Stimulated activated CD4-positive, alpha-beta T cell treated with anti-CD3 and anti-CD28 coated beads, Interleukin-12 subunit alpha, Interleukin-12 subunit beta, amount 100 ng/mL, for 48 hours (primary cell): ENCODE measurements at places on chromosomes 4 and X.

DNA sequence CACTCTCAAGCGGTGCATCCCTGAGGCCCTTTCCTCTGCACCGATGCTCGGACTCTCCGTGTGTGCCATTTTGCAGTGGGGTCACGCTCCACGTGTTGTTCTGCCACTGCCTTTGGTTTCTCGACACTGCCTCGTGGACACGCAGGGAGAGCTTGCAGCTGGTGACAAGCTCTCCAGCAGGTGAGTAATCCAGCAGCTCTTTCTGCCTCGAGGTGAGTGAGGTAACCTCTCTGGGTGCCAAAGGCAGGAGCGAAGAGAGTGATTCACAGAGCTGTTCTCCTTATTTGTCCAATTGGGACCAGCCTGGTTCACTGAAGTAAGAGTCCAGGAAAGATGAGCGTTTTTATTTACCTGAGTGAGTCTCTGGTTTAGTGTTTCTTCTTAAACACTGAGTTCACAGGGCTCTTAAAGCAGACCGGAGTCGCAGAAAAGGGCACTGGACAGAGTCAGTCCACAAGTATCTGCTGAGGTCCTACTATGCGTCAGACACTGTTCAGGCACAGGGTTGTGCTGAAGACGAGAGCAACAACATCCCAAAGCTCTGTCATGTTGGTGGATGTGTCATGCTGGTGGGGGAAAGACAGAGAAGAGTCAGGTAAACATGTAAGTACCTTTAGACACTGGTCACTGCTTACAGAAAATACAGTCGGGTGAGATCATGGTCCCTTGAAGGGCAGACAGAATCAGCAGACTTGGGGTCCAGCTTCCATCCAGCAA lies 61.8 kb downstream of the FHDC1 start:
- DNase-seq: no peak

- no peak for DNase-seq
Observed at GRCh38 chrX:43644124-43644701, 11.9 kb upstream of the MAOA start.

DNA sequence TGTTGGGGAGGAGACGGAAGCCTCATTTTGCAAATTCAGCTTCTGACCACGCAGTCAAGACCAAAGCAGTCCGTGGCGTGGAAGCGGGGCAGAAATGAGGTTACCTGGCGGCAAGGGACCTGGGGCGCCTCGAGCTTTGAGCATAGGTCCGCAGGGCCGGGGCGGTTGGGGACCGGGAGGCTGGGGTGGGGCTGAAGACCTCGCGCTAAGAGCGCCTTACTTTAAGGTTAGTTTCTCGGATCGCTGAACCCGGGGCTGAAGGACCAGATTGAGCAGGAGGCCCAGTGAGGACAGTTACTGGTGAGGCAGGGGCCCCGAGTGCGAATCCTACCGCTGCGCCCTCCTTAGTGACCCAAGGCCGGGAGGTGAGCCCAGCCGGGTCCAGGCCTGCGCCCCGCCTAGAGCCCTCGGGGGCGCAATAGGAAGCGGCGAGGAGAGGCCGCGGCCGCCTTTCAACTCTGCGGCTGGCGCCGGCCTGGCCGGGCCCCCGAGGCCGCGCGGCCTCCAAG lies 7.5 kb downstream of the MSX1 start:
- no peak for DNase-seq

GRCh38 chrX:94424456-94424855 lies 750.5 kb downstream of the FAM133A start:
- DNase-seq: no peak

- DNase-seq: no peak
Observed at GRCh38 chr4:1591107-1591506, 93.0 kb downstream of the FAM53A start.

GRCh38 chr4:79907001-79907400 lies 166.0 kb downstream of the ANTXR2 start:
- no peak for DNase-seq

DNA sequence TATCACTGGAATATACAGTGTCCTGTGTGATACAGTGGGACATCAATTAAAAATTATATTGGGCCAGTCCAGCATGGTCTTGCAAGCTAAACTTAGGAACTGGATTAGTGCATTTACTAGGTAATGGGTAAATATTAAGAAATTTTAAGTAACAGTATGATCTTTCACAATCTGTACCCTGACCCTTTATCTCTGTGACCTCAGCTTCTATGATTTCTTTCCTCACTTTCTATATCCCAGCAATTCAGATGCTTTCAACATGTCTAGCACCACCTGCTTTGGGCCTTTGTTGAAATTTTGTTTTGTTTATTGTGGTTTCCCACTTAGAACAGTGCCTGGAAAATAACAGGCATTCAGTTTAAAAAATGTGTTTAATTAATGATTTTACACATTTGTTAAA lies 2295.4 kb downstream of the ARAP2 start:
- no peak for DNase-seq

DNA sequence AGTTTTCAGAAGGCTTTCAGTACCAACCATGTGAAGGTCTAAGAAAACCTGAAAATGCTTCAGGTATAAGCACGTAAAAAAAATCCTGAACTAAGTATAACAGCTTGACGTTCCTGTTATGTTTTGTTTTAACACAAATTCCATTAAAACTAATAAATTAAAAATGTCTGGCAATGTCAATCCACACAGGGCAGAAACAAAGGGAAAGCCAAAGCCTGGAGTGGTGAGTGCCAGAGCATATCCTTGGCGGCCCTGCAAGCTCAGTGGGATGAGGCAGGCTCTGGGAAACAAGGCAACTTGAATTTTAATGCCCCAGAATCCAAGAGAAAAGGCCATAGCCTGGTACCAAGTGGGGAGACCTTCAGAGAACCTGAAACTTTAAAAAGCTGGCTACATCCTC lies 78.2 kb downstream of the EPHA5 start:
- DNase-seq: no peak

GRCh38 chrX:5791721-5792120 lies 436.9 kb downstream of the NLGN4X start:
- no peak for DNase-seq

DNA sequence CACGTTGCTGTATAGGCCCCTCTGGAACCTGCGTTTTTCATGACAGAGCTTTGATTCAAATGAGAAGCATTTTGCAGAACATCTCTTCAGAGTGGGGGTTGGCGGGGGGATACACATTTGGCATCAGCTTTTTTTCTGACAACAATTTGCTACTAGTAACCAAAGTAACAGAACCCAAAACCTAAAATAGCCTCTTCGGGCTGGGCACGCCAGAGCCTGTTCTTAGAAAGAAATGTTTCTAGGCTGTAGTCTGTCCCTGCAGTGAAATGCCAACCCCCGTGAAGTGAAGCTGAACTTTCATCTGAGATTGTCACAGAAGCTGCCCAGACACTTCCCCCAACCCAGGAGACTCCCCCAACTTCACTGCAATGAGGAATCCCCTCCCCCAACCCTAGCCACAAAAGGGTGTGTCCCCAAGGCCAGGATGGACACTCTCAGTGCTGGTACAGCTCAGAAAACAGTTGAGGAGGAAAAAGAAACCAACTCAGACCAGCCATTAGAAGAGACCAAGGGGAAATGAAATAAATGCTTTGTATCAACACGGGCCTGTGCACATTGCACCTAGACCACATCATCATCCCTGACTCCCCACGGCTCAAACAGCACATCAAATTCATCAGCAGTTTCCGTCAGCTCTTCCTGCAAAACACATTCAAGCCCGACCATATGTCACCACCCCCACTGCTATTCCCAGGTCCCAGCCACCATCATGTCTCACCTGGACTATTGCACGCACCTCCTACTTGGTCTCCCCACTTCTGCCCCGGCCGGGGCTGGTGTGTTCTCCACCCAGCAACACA lies 8.4 kb upstream of the MAN2B2 start:
- no peak for DNase-seq

GRCh38 chr4:12697970-12698369 lies 786.2 kb downstream of the RAB28 start:
- no peak for DNase-seq

DNA sequence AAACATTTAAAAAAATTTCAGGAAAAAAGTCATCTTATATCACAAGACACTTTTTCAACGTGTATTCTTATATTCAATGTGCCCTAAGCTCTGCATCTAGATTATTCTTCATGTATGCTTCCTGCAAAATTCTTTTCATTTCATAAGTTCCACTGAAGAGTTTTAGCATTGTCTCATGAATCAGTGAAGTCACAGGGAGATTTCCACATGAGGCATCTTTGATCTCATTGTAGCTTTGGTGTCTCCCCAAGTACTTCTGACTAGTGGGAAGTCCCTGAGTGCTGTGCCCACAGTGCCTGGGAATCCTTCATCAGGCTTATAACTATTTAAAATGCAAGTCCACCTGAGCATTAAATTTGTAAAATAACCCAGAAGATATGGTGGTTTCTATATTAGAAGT lies 123.8 kb downstream of the MAD2L1 start:
- no peak for DNase-seq

- DNase-seq: no peak
Observed at GRCh38 chr4:74794382-74795010, at the start of gene BTC. BTC (minus strand) TSS chr4:74794523; CDS start chr4:74794325, 198 bp downstream.
